Cortex of kidney (tissue), 1 donor: ENCODE measurements at places on chromosomes 16 and 17.

- DNase-seq: no peak
Measured at GRCh38 chr17:77857613-77858012, 100.9 kb upstream of the TNRC6C start.

DNA sequence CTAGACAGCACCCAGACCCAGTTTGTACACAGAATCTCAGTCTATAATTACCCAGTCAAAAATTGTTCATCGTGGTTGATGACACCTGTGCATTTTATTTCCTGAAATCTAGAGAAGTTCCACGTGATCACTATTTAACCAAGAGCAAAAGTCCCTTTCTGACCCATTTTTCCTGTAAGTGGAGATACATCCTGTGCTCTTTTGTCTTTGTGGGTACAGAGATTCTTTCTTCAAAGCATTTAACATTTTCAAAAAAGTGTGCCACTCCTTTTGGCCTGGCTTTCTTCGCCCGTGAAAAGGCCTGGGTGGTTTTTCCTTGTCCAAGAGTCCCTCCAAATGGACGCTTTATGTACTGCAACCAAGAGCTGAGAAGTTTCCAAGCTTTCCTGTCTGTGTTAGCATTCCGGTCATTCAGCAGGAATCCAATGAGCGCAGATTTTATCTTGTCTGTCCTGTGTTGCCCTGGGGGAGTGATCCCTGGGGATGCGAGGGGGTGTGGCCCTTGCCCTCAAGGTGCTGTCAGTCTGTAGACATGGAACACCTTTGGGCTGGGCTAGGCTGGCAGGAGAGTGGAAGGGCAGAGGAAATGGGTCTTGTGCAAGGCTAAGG, 161.1 kb upstream of the CACNG5 start:
- no peak for DNase-seq

- DNase-seq: no peak
Measured at GRCh38 chr17:64327201-64327930, 63.3 kb downstream of the PECAM1 start.

DNA sequence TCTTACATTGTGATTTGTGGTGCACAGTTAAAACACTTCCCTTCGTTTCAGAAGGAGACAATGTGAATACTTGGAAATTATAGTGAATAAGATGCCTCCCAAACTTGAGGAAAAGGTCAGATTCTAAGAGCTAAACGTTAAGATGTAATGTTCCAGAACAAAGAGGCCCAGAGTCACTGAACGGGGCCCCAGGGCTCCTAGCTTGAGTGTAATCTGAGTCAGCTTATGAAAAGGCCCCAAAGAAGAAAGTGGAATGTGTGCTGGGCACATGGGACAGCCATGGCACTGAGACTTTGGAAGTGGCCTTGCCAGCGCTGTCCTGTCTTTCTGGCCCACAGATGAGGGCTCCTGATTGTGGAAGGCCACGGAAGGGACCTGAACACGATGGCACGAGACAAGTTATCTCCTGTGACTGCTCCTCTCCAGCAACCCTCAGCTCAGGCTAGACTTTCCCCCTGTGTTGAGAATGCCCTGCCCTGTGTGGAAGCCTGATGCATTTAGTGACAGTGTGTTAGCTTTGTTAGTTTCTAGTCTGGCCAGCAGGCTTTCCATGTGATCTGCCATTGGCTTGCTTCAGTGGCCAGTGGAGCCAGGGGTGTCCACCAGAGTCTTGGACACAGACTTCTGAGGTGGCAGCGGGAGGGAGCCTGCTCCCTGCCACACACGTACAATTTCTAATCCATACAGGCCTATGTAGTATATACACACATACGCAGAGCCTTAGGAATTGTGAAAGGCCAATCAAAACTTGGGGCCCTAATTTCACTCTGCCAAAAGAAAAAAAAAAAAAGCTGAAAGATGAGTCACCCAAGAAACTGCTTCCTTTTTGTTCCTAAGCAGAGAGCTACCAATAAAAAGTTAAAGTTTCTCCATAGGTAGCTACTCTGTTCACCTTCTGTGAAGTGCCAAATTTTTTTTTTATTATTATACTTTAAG, 13.1 kb downstream of the SPATA33 start:
- DNase-seq: no peak

DNA sequence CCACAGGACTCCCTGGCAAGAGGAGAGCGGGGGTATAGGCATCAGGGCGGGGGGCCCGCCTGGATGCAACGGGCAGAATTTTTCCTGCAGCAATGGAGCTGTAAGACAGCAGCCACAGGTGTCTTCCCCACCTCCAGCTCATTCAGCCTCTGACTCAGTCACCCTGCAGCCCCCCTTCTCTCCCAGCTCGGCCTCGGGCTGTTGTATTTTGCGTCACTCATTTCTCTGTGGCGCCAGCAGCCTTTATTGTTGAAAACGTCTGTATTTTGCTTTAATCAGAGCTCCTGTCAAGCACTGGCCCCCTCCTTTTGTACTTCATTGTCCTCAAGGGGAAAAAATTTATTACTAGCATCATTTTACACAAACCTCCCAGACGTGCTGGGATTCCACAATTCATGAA, 117.7 kb downstream of the WSCD1 start:
- DNase-seq: no peak

- no peak for DNase-seq
Measured at GRCh38 chr16:70428178-70428998, 10.5 kb downstream of the ST3GAL2 start.

GRCh38 chr17:38447502-38448085, 19.3 kb downstream of the ARHGAP23 start:
- DNase-seq: no peak

DNA sequence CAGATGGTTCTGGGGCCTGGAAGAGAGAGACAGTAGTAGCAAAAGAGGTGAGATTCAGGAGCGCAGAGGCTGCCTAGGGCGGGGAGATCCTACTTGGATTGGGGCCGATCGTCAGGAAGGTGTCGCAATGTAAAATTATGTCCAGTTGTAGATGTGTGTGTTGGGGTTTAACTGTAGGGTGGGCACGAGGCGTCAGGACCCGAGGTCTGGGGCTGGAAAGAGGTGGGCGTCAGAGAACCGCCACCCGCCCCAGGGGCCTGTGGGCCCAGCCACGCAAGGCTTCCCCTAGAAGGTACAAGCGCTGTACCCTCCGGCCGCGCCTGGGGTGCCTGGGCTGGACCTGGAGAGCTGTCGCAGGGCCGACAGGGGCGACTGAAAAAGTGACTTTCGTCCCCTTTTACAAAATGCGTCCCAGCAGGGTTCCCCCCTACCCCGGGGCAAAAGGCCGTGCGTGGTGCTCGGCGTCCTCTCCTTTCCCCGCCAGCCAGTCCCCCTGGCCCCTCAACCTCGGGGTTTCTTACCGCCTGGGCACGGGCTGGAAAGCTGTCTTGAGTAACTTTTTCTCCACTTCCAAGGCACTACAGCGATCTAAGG, 2.8 kb downstream of the IRX3 start:
- DNase-seq: no peak

DNA sequence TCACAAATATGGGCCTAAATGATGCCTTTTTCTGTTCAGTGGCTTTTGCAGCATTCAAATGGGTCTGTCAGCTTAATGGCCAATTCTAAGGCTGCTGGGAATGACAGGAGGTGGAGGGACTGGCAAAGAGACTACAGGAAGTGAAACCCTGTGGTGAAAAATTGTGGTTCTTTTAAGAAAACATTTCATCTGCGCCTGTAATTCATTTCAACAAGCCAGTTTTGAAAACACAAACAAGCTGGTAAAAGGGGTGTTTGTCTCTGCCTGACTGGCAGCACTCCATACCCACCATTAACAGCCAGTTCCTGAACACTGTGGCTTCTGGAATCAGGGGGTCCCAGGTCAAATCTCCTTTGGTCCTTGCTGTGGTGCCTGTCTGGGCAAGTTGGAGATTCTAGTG, 3.6 kb upstream of the KDM8 start:
- no peak for DNase-seq

- no peak for DNase-seq
Measured at GRCh38 chr16:87540072-87540896, 47.5 kb upstream of the ZCCHC14 start.

DNA sequence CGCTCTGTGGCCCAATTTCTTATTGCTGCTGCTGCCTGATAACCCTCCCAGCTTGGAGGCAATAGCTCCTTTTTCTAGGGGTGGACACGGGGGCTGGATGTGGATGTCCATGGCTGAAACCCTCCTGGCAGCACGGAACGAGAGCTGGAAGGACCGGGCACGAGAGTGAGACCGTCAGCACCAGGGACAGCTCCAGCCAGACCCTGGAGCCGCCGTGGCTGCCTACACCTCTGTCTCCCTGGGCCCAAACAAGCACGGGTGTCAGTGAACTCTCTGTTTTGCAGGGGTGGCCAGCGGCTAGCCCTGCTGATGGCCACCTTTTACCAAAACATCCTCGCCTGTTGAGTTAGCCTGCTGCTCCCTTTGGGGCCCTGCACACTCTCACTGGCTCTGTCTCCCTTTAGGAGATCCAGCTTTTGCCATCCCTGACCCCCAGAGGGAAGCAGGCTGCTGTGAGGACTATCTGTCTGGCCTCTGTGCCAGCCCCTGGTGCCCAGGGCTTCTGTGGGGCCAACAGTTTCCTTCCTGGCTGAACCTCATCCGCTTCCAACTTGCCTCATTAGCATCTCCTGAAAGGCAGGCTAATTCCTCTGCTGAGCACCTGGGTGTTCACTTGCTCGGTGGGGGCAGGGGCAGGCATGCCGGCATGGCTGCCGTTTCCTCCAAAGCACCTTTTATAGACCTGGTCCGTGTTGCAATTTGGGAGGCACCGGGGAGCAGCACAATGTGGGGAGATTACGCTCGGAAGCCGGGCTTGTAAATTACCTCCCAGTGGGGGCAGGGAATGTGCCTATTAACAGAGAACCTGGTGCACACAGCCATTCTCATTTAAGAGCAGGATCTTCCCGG, 118.1 kb downstream of the ENGASE start:
- DNase-seq: no peak

- no peak for DNase-seq
Measured at GRCh38 chr16:24670623-24671454, 58.6 kb upstream of the TNRC6A start.

GRCh38 chr17:60416368-60416925, 5.8 kb upstream of the CHCT1 start:
- DNase-seq: no peak

GRCh38 chr16:84709609-84710008, 9.8 kb downstream of the USP10 start:
- no peak for DNase-seq

- no peak for DNase-seq
Measured at GRCh38 chr17:17938388-17939107, 33.7 kb downstream of the TOM1L2 start.

GRCh38 chr17:57541472-57542394, 203.4 kb downstream of the CCDC182 start:
- no peak for DNase-seq

GRCh38 chr16:89723279-89724250, 2.2 kb downstream of the ZNF276 start:
- no peak for DNase-seq

- DNase-seq: no peak
Measured at GRCh38 chr17:1491443-1492248, 840 bp downstream of the MYO1C start.

DNA sequence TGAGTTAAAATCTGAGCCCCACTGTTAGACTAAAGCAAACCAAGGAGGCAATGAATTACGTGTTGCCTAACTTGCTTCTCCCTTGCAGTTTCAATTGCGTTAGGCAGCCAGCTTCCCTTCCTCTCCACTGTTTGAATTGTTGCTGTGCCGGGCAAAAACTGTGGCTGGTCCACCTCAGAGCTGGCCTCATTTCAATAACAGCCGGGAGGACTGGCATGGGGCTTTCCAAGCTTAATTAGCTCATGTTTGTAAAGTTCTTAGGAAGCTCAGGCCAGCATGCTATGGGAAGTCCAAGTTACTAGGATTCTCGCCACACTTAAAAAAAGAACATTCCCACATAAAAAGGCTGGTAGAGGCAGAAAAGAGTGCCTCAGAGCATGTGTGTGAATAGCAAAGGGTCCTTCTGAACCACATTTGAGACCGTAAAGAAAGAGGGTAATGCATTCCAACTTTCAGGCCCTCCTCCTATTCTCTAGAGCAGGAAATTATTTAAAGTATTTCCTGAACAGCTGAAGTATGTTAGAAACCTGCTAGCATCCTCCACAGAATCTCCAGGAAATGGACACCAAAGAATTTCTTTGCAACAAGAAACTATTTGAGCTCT, 79.0 kb upstream of the SMURF2 start:
- no peak for DNase-seq

GRCh38 chr17:41906465-41907184, 12.1 kb downstream of the ACLY start:
- DNase-seq: no peak

DNA sequence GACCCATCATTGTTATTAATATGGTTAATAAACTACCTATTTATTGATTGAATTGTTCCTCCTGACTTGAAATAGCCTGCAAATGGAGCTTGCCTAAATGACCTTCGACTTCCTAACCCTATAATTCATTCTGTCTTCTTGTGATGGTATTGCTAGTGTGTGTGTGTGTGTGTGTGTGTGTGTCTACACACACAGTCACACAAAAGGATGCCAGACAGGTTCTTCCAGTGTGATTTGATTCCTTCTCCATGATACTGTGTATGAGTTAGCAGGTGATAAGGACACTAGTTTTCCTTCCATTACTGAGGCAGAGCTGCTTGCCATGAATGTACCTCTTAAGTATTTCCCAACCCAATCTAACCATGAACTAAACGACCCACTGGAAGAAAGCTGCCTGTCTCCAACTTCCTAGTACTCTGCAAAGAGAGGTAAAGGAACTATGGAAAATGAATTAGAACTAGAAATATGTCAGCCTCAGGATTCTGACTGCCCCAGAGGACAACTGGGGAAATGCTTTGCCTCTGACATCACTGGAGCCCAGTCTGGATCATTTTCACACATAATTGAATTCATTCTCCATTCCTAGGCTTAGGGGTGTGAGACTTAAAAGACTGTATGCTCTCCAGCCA, 3.5 kb upstream of the CDC6 start:
- no peak for DNase-seq

GRCh38 chr17:15237106-15237425, 28.1 kb downstream of the PMP22 start:
- no peak for DNase-seq

DNA sequence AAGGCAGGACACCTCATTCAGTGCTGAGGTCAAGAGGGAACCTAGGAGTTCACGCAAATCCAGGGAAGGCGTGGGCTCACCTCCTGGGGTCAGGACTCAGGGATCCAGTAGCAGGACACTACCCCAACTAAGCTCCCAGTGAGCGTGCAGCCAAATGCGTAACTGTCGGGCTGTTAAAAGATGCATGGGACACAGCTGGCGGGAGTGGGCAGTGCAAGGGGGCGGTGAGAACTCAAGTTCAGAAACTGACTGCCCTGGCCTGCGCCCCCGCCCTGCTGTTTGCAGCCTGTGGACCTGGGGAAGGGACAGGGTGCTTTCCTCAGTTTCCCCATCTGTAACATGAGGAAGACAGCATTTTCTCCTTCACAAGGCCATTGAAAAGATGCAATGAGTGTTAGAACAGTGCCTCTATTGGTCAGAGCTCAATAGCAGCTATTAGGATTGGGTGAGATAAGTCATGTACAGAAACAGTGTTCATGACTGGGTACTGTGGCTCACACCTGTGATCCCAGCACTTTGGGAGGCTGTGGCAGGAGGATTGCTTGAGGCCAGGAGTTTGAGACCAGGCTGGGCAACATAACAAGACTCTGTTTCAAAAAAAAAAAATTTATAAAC, 20.2 kb downstream of the CDIPT start:
- no peak for DNase-seq
